ENCODE measurements at places on chromosomes 6 and 20.

DNA sequence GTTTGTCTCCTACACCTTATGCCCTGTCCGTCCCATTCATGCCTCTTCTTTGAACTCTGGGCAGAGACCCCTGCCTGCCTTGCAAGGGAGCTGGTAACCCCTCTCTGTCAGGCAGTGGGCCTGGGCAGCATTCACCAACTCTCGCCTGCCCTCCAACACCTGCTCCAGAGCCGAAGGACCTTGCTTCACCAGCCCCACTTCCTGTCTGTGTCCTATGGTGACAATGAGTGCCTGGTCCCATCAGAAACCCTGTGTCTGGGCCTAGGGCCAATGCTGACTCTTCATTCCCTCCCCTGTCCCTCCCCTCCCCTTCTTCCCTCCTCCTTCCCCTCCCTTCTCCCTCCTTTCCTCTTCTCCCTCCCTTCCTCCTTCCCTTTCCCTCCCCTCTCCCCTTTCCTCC lies 22.8 kb upstream of the PCMTD2 start:
- no peak for DNase-seq

DNA sequence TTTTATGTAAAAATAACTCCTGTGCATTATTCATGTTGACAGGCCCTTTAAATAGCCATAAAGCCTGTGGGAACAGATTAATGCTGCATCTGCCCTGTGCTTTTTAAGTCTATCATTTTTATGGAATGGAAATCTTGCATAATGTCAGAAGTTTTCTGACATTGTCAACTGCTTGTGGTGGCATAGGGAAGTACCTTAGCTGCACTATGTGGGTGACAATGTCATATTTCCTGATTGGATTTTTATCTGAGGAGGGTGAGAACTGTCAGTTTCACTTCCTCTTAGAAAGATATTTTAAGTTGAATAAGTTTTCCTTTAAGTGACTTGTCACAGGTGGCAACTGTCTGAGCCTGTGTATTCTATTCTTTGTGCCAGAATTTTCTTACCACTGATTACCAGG lies 267.9 kb downstream of the PLCB1 start:
- DNase-seq, result no peak

GRCh38 chr6:113744861-113745260 lies 112.3 kb upstream of the MARCKS start:
- no peak for DNase-seq

DNA sequence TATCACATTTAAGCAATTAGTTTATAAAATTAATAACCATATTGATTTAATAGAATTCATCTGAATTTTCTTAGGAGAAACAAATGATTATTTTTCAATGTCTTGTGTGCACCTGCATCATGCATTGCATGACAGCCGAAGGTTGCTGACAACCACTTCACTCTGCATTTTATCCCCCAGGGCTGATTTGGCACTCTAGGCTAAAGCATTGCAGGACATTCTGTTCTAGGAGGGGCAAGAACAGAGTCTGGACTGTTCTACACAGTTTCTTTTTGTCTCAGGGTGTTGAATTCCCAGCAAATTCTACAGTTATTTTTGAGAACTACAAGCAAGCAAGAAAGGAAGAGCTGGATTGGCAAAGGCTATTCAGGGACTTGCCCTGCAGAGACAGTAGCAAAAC lies 570.4 kb upstream of the EYS start:
- no peak for DNase-seq

DNA sequence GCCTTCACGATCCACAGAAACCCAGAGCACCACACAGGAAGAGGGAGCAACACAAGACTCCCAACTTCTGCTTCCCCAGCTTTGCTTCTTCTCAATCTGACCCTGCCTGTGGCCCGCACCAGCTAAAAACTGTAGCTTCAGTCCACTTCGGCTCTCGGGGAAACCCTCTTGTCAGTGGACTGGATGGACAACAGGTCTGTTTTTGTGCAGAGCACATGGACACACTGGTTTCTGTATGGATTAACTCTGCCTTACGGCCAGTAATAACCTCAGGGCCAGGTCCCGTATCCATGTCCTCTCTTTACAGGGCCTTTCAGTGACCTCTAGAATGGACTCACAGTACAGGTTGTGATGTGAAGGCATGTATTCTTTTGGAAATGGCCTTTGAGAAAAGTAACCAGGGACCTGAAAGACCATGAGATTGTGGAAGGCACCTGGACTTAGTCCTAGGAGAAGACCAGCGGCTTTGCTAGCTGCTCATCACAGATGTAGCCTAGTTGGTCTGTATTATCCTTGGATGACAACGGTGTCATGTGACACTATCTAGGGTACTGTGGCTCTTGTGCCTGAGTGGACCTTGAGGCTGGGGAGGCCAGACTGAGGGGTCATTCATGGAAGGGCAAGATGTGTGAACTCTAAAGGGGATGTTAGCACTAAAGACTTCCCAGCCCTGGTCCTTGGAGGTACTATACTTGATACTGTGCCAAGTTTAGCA lies 5.8 kb downstream of the POLR1C start:
- DNase-seq, result no peak

DNA sequence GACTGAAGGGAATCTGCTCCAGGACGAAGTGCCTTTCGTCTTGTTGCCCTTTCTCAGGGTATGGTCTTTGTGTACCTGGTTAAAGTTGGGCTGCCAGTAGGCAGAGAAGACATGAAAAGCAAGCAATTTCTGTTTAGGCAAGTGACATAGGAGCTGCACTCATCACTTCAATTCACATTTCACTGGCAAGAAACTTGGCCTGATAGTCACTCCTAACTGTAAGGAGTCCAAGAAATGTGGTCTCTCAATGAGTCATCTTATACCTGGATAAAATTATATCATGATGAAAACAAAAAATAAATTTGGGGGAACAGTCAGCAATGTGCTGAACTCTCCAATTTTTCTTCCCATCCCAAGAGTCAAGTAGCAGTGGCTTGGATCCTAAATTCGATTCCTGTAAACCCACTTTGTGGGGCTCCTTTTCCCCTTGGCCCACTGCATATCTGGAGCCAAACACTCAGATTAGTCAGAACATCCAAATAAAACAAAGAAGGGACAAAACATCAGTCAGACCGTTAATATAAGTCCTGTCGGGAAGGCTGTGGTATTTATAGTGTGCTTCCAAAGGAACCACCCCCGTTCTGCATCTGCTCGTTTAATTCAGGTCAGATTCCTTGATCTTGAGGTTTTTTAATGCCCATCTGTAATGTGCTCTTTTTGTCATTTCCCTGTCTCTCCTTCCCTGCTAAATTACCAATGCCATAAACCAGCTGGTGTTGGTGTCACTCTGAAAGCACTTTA lies 5.0 kb upstream of the GABRR1 start:
- no peak for DNase-seq

- no peak for DNase-seq
Measured at GRCh38 chr20:62776692-62777527, 19.4 kb upstream of the MRGBP start.

DNA sequence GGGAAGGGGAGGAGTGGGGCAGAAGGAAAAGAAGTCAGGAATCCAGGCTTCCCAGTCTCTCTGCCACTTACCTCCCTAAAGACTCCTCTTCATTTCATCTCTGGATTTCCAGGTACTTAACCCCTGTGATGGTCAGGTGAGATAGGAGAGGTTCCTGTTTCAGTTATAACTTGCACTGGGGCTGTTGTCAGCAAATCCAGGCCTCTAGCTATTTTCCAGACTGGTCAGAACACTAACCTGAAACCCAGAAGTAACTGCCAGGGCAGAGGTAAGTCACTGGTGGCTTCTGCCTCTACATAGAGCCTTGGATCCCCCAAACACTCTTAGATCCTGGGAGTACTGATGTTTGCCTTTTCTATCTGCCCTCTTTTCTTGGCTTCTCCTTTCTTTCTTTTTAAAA lies 233.5 kb upstream of the TAB2 start:
- no peak for DNase-seq

- no peak for DNase-seq
Measured at GRCh38 chr20:63857764-63858392, 3.4 kb upstream of the ABHD16B start.

- DNase-seq, result no peak
Measured at GRCh38 chr6:24932832-24933231, 2.9 kb downstream of the RIPOR2 start.

GRCh38 chr6:56516003-56516402 lies 126.7 kb downstream of the DST start:
- DNase-seq, result no peak

DNA sequence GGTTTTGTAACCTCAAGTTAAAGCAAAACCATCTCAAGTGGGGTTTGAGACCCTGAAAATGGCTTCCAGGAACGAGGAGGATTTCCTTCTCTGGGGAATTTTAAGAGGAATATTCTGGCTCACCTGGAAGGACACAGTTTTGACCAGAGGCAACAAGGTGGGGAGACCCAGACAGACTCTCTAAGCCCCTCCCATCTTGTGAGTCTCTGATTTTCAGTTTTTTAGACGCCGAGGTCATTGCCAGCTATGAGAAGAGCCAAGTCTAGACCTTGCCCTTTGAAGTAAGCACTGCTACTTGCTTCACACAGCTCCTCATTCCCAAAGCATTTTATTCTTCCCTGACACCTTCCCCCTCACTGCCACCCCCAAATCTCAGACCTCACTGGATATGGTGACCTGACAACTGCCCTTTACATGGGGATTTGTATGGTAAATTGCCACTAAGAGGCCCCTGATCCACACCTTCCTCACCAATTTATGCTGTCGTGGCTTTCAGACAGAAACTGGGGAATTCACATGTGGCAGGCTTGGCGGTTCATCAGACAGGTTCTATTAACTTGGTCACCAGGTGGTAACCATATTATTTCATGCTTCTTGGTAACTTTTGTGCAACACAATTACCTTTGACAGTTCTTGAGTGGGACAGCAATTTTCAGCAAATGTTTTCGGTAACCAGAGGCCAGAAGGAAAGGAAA lies 116.2 kb downstream of the ISM1 start:
- no peak for DNase-seq

- DNase-seq, result no peak
Measured at GRCh38 chr6:28280595-28281287, 631 bp upstream of the PGBD1 start.

- DNase-seq, result no peak
Measured at GRCh38 chr6:36018339-36018738, 6.1 kb downstream of the SLC26A8 start.

DNA sequence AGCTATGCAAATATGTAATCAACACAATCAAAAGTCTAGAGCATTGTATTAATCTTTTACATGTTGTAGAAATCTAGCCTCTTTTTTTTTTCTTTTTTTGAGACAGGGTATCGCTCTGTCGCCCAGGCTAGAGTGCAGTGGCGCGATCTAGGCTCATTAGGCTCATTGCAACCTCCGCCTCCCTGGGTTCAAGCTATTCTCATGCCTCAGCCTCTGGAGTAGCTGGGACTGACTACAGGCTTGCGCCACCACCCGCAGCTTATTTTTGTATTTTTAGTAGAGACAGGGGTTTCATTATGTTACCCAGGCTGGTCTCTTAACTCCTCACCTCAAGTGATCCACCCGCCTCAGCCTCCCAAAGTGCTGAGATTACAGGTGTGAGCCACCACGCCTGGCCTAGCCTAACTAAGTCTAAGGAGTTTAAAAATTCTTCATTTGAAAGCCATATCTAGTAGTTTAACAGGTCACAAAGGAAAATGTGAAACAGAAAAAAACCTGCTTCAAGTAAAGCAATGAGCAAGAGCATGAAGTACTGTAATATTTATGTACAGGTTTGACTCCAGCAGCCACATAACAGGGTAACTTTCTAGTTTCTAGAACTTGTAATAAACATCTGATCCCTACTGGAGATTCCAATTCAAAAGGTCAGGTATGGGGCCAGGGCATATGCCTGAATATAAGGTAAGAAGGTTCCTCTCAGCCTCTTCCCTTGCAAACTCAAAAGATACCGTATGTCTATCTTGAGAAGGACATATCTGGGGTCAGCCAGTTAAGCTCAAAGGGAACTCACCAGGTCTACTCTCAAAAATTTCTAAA lies 4.4 kb downstream of the CPNE1 start:
- no peak for DNase-seq

DNA sequence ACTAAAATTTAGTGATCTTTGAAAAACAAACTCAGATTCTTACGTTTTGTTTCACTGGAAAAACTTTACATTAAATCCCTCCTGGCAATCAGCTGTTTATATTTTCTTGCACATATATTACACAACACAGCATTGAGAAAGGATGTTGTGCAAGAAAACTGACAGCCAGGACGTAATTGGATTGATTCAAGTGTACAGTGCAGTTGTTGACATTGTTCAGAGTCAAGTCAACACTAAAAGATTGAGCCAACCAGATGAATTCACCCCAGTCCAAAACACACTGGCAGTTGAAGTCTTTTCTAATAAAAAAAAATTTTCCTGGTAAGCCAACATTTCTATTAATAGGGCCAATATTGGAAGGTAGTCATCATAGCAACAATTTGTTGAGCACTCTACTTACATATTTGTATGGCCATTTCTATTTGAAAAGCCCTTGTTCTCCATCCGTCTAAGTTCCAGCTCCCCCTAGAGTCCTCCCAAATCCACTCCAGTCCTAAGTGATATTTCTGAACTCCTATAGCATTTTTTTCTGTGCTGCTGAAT lies 20.9 kb upstream of the VNN1 start:
- DNase-seq, result no peak

- DNase-seq, result no peak
Measured at GRCh38 chr6:46044881-46045617, 29.4 kb upstream of the CLIC5 start.

- no peak for DNase-seq
Measured at GRCh38 chr6:40456390-40457013, 130.7 kb downstream of the LRFN2 start.

- no peak for DNase-seq
Measured at GRCh38 chr6:5679691-5680090, 327.0 kb downstream of the NRN1 start.

DNA sequence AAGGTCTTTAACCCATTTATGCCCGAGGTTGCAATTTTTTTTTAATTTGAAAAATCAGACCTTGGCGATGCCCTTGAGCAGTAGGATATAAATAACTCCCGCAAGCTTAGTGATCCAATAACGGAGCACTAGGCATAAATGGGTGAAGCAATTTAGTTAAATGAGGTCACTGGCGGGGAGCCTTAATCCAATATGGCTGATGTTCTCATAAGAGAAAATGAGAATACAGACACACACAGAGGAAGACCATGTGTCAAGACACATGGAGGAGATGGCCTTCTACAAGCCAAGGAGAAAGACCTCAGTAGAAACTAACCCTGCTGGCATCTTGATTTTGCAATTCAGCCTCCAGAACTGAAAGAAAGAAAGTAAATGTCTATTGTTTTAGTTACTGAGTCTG lies 735 bp downstream of the SIRPG start:
- DNase-seq, result no peak

- DNase-seq, result no peak
Measured at GRCh38 chr6:137084090-137084489, 39.3 kb upstream of the IL20RA start.

GRCh38 chr6:128826606-128827005 lies 56.3 kb upstream of the LAMA2 start:
- DNase-seq, result no peak

DNA sequence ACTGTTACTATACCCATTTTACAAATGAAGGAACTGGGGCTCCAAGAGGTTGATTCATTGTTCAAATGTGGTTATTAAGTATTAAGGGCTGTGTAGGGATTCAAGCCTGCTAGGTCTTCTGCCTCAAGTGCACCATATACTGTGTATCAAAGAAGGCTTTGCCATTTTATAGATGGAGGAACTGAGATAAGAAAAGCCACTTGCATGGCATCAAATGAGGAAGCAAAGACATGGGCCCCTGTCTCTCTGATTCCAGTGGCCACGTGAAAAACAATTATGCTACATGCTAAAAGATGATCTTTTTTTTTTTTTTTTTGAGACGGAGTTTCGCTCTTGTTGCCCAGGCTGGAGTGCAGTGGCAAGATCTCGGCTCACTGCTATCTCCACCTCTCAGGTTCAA lies 67.0 kb downstream of the TMEM200A start:
- DNase-seq, result no peak

- DNase-seq, result no peak
Measured at GRCh38 chr6:72963946-72964345, 261.4 kb downstream of the KHDC1L start.

- DNase-seq, result no peak
Measured at GRCh38 chr6:38570750-38571149, 69.0 kb downstream of the BTBD9 start.

Measured in anterior cingulate cortex (tissue), 58 donors.